Activated T-helper 1 cell treated with anti-CD3 and anti-CD28 coated beads, Interleukin-2, amount 50 U/mL, for 16 hours (primary cell): ENCODE measurements at places on chromosomes 4 and X.

DNA sequence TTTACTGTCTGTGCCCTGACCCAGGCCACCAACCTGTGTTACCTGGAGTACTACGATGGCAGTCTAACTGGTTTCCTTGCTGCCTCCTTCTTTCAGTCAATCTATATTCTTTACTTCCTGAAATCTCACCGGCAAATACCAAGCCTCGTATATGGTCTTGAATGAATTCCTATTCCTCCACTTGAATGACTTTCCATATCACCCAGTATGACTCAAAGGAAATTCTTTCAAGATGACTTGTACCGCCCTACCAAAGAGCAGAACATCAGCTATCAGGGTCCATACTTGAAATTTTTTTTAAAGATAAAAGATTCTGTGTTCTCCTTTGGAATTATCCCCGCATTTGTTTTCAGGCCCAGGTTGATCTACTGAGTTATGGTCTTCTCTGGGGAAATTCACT lies 378.0 kb downstream of the AFF2 start:
- DNase-seq, result no peak

- DNase-seq, result no peak
Observed at GRCh38 chr4:78710536-78710935, 65.6 kb upstream of the BMP2K start.

GRCh38 chr4:128528793-128529553 lies 241.4 kb upstream of the PGRMC2 start:
- DNase-seq, result no peak

- no peak for DNase-seq
Observed at GRCh38 chr4:113979148-113979904, at the start of gene ARSJ. ARSJ (minus strand) TSS chr4:113979647; CDS start chr4:113978834, 813 bp downstream.

- DNase-seq, result no peak
Observed at GRCh38 chr4:158159718-158160094, 13.1 kb downstream of the GASK1B start.

GRCh38 chr4:94714365-94715160 lies 43.2 kb upstream of the BMPR1B start:
- DNase-seq, result no peak

- no peak for DNase-seq
Observed at GRCh38 chr4:150136481-150136880, 58.2 kb downstream of the DCLK2 start.

DNA sequence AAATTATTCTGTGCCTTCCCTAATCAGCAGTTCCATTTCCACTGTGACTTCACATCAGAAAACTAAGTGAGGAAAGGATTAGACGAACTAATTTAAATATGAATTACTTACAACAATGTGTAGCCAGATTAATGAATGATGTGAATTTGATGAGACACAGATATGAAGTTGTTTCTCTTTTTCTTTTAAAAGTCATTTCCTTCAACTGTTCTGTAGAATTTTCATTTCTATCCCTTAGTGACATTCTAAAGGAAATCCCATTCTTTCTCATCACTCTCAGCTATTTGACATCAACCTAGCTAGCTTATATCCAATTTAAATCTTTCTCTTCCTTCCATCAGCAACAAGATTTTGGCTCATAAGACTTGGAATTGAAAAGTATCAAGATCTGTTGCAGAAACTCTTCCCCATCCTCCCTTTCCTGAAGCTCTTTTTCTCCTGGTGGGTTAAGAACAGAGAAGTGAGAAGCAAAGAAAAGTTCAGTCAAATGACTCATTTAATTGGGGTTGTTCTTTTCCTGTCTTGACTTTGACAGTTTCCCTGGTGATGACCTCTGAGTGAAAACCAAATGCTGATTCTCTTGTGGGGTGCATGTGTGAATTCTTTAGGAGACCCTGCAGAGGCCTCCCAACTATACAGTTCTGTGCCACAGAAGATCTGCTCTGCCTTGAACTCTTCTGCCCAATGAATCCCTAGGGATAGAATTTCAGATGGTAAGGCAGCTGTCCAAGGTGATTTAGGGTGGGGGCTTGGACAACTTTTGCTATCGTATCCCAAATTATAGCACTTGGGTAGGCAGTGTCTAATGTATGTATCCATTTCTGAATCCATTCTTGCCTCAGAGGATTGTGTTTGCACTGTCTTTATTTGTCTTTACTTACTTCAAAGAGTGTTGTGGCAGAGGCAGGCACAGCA lies 232.5 kb upstream of the GPRIN3 start:
- no peak for DNase-seq

DNA sequence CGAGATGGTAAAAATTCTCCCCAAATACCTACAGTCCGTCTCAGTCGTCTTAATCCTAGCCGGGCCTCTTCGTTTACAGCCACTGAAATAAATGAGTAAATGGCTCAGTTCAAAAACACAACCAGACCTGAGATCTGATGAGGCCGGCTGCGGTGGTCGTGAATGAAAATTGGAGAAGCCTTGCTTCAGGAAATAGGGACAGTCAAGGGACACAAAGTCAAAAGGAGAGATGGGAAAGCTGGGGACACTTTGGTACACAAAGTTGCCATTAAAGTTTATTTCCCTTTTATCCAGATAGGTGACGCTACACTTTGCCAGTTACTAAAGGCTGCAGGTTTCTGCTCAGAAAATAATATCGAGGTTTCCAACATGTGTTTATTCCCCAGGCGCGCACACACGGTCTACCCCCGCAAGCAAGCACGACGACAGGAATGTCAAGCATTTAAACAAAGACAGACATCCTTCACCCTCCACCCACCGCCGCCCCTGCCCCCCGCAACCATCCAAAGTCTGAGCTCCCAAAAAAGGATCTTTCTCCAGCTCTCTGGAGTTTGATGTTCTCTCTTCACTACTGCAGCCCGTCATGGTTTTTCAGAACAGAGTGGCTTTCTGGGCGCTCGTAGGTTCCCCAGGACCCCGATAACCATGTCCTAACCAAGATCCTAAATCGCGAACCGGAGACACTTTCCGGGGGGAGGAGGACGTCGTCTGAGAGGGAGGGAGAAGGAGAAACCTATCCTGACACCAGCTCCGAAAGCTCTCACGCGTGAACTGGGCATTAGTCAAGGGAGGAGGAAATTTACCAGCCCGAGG lies 1.3 kb upstream of the PCDH7 start:
- no peak for DNase-seq

DNA sequence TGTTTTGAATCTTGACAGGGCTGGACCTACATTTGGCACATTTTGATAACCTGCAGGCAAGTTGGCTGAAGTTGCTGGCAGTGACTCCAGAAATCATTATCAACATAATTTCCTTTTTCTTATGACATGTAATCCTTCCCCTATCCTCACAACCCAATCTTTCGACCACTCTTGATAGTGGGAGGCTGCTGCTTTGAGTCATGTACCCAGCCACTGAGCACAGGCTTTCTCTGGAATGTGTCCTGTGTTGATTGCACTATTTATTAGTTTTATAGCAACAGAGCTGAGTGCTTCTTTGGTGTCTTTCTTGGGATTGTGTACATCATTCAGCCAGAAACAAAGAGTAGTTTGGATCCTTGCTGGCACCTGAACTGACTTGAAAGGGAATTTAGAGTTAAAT lies 183.1 kb upstream of the LEF1 start:
- no peak for DNase-seq

DNA sequence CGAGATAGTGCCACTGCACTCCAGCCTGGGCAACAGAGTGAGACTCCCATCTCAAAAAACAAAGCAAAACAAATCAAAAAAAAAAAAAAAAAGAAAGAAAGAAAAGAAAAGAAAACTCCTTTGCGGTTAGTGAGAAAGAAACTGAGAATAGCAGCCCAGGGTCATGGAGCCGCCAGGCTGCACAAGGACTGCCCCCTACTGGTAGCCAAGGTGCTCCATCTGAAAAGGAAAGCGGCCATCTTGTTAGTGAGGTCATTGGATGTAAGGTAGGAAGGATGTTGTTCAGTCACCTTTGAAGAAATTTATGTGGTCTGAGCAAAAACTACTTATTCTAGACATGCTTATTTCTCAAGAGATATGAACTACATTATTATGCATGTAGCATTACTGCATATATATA lies 660.6 kb upstream of the TENM3 start:
- DNase-seq, result no peak

DNA sequence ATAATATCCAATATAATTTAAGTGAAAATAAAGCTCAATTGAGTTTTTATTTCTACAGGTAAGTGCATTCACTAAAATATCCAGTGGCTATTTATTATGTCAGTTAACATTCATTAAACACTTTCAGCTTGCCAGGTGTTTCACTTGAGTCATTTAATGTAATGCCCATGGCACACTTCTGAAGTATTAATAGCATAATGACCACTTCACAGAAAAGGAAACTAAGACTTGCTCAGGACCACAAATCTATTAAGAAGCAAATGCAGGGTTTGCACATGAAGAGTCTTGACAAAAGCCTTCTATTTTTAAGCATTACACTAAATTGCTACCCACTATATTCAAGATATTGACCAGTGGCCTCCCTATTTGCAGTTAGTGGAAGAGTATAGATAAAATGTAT lies 612.7 kb downstream of the KCTD8 start:
- DNase-seq, result no peak

- no peak for DNase-seq
Observed at GRCh38 chr4:57154926-57155325, 44.7 kb upstream of the IGFBP7 start.

DNA sequence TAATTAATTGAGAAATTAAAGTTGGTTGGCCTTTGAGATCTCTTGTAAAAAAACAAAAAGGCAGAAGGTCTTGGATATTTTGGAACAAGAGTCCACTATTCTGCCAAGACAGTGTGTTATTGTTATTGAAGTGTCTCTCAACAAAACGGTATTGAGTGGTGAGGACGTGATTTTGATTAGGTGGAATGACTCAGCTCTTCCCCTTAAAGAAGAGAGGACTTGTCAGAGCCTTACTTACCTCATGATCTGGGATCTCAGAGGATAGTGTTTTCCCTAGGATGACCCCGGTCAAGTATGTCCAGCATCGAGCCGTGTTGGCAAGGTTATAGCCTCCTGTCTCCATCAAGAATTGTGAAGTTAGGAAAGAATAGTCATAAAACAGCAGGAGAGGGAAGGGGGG lies 110.9 kb downstream of the HDAC8 start:
- no peak for DNase-seq

- no peak for DNase-seq
Observed at GRCh38 chr4:112060212-112060611, 85.0 kb upstream of the FAM241A start.

- no peak for DNase-seq
Observed at GRCh38 chr4:109572154-109572553, 12.1 kb downstream of the MCUB start.

GRCh38 chrX:119015407-119016237 lies 41.2 kb downstream of the LONRF3 start:
- DNase-seq, result no peak

GRCh38 chr4:181272422-181272821 lies 970.8 kb upstream of the TENM3 start:
- DNase-seq, result no peak

- DNase-seq, result no peak
Observed at GRCh38 chrX:20225488-20225833, 41.2 kb downstream of the RPS6KA3 start.

DNA sequence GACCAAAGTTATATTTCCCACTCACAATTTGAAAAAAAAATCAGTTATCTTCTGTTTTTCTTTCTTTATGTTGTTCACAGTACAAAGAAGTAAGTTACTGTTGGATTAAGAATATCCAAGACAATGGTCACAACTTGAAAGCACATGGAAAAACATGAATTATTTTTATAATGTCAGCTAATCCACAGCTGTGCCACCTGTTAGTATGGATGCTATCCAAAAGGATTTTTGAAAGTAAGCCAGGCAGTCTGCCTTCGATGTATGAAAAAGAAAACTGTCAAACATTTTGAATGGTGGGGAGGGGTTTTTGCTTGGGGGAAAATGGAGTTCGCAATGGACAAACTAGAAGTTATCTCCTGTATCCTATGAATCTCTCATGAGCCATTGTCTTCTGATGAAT lies 6.2 kb downstream of the GPM6A start:
- no peak for DNase-seq

DNA sequence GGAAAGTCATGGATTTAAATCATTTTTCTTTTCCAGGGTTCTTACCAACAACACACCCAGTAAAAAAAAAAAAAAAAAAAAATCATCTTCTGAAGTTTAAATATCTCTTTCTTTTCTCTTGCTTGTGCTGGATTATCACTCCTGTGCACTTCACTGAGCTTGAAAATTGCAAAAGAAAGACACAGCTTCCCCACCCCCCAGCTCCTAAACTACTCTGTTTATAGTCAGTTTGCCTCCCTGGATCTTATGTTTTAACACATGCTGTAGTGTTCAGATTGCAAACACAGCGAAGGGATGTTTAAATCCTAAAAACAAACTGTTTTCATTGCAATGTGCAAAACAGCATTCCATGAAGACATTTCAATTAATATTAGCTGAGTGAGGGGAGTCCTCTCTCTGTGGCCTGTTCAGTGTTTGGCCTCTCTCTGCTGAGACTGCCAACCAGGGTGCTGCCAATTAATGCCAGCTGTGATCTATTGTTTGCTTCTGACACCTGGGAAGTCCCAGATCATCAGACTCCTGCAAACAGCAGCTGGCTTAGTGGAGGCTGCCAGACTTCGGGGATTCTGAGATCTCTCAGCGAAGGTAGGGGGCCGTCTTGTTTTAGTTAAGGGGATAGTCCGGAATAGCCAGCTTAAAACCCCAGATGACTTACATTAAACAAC lies 171.1 kb upstream of the PITX2 start:
- DNase-seq, result no peak

- no peak for DNase-seq
Observed at GRCh38 chr4:84932462-84932861, 34.0 kb downstream of the WDFY3 start.

GRCh38 chr4:13922459-13922858 lies 294.9 kb upstream of the BOD1L1 start:
- DNase-seq, result no peak

DNA sequence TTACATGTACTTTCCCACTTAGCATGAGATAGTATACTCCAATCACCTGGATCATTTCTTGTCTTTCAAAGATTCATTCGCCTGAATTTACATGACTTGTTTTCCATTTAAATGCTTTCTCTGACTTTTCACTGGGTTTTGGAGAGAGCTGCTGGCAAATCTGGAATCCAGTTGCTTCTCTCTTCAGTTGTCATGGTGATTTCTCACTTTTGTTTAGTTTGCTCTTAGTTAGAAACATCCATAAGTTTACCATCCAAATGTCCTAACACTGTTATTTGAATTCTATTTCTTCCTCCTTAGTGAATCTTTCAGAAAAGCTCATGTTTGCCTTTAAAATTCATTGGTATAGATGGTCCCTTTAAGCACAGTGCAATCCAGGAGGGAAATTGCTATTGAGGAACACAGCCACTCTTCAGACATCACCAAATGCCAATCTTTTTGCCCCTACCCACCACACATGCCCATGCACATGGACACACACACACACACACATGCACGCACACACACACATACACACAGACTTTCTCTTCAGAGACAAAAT lies 51.7 kb downstream of the REELD1 start:
- DNase-seq, result no peak

DNA sequence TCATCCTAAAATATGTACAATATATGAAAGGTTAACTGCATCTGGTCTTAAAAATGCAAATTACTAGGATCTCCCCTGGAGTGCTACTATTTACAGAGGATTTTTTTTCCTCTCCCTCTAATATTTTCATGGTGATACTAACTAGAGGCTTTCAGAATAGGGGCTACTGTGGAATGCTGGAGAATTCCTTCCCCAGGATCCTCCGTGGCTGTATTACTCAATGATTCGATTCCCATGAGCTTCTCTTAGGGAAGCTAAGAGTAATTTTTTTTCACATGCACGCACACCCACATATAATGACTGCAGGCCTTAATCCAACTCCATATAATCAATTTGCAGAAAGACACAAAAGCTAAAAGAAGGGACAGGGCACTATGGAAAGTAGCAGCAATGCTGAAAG lies 184.7 kb downstream of the ARHGAP6 start:
- no peak for DNase-seq
